ENCODE measurements at places on chromosomes 6 and 20.
A peak's percentile ranks its signal among the peaks of the same experiment; 100 is the strongest.

- DNase-seq: no peak
These were observed 26.2 kb downstream of the CDYL start for GRCh38 chr6:4802312-4802935.

- DNase-seq: no peak
These were observed 17.4 kb downstream of the RSPH4A start for GRCh38 chr6:116633685-116634084.

DNA sequence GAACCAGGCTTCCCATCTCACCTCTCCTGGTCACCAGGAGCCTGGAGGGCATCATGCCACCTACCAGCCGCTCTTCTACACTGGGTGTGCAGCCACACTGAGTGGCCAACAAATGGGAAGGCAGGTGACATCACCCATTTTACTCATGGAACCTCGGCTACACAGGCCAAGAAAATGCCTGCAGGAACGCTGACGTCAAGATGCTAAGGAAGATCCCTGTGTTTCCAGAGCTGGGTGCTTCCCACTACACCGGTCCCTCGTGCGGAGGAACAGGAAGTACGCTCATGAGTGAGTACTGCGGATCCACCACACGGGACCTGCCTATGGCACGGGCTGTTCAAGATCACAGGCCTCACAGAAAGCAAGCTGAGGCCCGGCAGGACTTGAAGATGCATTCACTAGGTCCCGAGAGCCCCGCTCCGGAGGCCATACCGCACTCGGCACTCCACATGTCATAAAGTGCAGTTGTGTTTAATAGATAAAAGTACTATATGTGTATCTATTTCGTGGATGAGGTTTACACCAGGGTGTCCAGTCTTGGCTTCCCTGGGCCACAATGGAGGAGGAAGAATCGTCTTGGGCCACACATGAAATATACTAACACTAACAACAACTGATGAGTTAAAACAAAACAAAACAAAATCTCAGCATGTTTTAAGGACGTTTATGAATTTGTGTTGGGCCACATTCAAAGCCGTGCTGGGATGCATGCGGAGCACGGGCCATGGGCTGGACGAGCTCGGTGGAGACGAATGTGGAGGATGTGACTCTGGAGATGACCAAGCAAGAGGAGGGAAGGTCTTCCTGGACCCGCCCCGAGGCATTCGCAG lies 257.9 kb downstream of the THBS2 start:
- no peak for DNase-seq

DNA sequence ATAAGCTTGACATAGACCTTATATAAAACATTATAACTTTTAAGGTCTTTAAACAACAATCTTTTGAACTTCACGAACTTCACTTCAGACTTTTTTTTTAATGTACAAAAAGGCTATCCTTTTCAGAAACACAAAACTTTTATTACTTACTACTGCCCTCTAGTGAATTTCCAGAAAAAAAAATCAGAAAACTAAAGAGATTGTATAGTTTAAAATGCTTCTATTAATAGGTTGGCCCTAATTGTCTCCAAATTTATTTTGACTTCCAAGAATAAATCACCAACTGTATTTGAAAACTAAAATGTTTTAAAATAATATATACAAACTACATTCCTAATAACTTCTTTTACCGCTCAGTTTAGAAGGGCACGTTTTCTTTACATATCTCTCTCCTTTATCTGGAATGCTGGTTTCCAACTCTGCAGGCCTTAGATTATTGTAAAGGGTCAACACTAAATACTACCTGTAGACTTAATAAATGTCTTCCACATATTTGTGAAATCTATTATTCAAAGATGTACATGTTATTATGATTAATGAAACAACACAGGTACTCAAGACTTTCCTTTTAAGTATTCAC lies 66.8 kb downstream of the LMBRD1 start:
- DNase-seq: no peak

DNA sequence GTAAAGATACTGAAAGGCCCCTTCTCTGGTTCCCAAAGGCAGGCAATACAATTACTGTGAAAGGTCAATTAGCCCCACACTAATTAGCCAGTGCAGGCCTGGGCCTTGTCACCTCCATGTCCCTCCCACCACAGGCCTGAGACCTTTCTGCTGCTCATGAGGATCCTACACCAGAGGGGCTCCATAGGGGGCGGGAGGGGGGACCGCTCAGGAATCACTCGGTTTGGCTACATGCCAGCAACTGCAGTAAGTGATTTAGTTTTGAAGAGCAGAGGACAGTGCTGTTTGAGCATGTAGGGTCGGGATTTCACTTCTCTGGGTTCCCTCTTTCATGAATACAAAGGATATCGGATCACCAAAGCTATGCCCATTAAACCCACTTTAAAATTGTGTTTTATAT lies 455.6 kb downstream of the PRKN start:
- DNase-seq: no peak

DNA sequence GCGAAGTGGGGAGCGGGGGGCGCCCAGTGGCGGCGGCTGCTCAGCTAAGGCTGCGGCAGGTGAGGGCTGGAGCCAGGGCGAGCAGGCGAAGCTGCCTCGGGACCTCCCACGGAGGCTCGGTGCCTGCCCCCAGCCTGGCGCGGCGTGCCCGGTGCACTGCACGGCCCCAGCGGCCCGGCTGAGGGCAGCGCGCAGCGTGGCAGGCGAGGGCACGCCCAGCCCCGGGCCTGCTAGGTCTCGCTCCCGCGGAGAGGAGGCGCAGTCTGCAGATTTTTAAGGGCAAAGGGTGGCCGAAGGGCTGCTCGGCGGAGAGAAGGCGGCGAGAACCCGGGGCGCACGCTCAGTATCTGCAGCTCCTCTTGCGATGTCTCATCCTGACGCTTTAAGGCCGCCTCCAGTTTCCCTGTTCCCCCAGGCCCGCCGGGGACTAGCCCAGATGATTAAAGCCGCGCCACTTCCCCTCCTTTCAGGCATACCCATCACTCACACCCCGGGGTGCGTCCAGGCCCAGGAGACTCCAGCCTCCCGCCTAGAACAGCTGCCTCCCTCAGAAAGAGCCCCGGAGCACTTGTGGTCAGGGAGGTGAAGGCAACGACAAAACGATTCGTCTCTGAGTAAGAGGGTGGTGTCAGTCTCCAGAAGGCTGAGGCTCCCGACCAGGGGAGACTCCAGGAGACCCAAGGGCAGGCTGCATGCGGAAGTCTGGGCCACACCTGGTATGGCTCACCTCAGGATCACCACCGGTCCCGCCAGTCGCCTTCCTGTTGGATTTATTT lies at the start of gene FERMT1:
Gene FERMT1, minus strand, starts transcription at position 158 of the 776 bp plus-strand sequence. CDS start 3,476 bp downstream, outside the sequence.
- peak; percentile 34 for DNase-seq

GRCh38 chr20:54013471-54013870 lies 56.9 kb downstream of the BCAS1 start:
- DNase-seq: no peak

- no peak for DNase-seq
These were observed 922.8 kb downstream of the QKI start for GRCh38 chr6:164337024-164337924.

- DNase-seq: no peak
These were observed 11.8 kb upstream of the NAA20 start for GRCh38 chr20:20005342-20005741.

DNA sequence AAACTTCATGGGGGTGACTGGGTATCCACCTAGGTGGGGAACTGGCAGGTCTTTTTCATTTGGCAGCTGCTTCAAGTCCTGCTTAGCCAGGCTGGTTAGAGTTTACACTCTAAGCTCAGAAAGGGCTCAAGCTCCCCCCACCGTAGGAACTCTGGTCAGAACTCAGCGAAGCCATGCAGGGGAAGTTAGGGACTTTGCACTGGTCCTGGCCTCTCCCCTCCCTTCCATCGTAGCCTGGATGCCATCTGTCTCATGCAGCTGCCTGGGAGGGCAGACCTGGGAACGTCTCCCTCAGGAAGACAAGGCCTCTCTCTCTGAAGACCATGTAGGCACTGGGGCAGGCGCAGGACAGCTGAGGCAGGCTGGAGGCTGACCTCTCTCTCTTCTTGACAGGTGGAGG lies 183.8 kb upstream of the UST start:
- no peak for DNase-seq

GRCh38 chr20:17605131-17605660 lies 35.3 kb downstream of the DSTN start:
- DNase-seq: no peak

- DNase-seq: no peak
These were observed 111.2 kb downstream of the GMPR start for GRCh38 chr6:16349544-16349943.

- no peak for DNase-seq
These were observed 41.7 kb upstream of the REV3L start for GRCh38 chr6:111524735-111525134.

DNA sequence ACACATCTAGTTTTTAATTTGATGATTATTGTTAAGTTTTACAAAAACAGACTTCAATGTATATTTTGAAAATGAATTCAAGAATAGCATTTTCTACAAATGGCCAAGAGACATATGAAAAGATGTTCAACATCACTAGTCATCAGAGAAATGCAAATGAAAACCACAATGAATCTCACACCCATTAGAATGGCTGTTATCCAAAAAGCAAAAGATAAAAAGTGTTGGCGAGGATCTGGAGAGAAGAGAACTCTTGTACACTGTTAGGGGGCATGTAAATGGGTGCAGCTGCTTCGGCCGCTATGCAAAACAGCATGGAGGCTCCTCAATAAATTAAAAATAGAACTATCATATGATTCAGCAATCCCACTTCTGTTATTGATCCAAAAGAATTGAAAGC lies 185.8 kb upstream of the CCN2 start:
- no peak for DNase-seq

DNA sequence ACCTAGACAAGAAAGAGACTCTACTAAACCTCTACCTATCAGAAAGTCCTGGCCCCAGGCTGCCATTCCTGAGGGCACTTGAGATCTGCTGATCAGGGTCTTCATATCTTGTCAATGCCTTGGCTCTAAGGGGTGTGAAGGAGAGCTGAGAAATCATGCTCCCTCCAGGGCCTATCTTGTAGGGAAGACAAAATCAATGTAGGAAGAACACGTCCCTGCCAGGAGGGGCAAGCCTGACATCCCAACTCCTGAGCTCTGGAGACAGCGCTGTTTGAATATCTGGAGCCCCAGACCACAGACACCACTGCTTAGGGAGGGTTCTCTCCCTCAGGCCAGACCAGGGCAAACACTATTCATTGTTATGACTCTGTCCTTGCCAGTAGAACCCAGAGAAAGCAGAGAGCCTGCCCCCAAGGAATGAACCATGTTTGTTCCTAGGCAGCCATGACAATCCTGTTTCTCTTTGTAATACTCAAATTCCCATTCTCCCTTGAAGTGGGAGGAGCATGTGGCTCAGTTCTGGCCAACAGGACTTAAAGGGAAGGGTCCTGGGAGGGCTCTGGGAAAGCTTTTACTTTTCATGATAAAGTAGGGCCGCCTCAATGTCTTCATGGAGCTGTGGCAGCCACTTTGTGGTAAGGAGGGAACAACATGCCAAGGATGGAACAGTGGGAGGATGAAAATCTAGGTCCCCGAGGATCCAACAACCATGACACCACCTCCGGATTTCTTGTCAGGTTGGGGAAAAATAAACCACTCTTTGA lies 1.8 kb upstream of the FASTKD5 start:
- no peak for DNase-seq

- DNase-seq: no peak
These were observed 123.6 kb upstream of the GLP1R start for GRCh38 chr6:38924791-38925509.

DNA sequence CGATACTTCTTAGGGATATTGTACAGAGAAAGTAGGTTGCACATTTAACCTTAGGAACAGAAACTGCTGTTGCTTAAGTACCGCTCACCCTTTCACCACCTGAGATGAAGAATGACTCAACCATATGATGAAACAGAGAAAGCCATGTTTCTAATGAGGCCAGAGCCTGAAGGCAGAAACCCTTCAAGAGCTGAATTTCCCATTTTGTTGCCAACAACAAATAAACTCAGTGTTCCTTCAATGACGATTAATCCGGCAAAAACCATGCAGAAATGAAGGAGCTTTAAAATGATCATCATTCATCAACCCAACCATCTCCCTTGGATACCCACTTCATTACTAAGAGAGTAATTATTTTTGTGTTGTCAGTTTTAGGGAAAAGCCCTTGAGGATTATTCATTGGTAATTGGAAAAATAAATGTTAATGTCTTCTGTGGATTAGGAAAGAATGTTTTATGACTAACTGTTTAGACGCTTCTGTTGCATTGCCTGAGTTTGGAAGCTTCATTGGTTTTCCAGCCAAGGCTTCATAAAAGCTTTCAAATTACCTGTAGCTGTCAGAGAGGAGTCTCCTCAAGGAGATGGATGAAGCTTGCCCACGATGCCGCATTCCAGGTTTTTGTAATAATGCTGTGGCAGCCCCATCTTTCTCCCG lies 112.1 kb upstream of the IYD start:
- no peak for DNase-seq

DNA sequence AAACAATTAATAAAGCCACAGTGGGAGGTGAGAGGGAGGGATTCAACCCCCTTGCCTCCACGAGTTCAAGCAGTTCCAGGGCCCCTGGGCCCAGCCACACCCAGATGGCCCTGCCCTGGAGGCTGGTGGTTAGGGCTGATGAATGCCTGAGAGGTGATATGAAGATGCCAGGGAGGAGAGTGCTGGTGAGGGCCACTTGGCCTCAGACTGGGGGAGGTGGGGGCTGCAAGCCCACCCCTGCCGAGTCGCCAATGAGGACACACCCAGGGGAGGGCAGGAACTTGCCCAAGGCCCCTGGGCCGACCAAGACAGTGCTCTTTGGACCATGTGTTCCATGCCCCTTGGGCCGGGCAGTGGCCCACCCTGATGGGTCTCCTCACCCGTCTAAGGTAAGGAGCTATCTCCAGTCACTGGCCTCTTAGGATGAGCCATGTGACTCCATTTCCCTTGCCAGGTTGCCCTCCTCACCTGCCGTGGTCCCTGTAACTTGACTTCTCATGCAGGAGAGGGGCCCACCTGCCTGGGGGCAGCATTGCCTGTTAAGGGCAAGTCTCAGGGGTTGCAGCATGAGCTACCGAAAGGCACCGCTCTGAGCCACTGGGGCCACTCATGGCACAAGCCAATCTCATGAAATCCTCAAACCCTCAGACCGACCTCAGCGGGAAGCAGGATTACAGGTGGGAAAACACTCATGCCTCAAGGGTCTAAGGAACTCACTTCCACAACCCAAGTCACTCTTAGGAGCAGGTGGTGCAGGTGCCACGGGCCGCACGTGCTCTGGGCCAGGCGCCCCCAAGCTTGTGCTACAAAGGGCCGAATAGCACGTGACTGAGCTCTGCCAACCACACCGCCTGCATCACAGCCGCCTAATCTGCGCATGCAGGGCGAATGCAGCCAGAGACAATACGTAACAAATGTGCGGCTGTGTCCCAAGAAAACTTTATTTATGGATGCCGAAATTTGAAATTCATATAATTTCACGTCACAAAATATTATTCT lies 147.4 kb upstream of the MLN start:
- DNase-seq: no peak

GRCh38 chr6:24353861-24354260 lies 4.0 kb downstream of the DCDC2 start:
- DNase-seq: no peak

All from brain microvascular endothelial cell (primary cell).